Activated CD4-positive, alpha-beta T cell treated with anti-CD3 and anti-CD28 coated beads, Interleukin-2, amount 10 ng/mL, durations not matched to agents 7 days and 5 days (primary cell): ENCODE measurements at places on chromosomes 5 and 9.

DNA sequence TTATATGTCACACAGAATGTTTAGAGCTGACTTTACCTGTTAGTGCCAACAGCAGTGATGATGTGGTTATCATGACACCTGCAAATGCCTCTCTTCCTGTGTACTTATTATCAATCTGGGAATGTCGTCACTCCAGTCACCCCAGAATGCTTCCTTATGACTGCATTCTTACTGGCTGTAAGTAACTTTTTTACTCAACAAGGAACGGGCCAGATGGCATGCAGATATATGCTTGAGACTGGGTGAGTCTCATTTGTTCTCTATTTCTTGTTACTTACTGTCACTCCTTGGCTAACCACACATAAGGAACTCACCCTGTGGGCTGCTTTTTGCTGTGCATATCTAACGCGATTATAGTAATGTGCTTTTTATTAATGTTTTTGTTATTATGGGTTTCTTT is 385.5 kb upstream of the MEF2C start:
- no peak for DNase-seq

GRCh38 chr5:51961154-51961562 is 577.9 kb downstream of the ISL1 start:
- DNase-seq, result no peak

DNA sequence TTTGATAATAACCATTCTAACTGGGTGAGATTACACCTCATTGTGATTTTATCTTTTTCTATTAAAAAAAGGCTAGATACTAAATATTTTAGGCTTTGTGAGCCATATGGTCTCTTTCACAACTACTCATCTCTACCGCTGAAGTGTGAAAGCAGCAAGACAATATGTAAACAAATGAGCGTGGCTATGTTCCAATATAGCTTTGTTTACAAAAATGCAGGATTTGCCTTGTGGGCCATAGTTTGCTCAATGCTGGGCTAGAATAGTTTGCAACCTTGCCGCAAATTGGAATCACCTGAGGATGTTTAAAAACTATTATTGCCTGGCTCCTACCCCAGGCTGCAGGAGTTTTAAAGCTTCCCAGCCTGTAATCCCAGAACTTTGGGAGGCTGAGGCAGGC is 10.2 kb upstream of the GPR150 start:
- no peak for DNase-seq

DNA sequence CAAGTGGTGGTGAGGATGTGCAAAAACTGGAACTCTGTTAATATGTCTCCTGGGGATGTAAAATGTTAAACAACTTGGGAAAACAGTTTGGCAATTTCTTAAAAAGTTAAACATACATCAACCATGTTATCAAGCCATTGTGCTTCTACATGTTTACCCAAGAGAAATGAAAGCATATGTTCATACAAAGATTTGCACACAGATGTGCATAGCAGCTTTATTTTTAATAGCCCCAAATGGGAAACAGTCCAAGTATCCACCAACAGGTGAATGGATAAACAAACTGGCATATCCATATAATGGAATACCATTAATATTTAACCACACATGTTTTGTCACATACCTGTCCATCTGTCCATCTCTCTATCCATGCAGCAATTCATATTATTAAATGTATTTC is 6.2 kb downstream of the VPS13A start:
- DNase-seq, result no peak

DNA sequence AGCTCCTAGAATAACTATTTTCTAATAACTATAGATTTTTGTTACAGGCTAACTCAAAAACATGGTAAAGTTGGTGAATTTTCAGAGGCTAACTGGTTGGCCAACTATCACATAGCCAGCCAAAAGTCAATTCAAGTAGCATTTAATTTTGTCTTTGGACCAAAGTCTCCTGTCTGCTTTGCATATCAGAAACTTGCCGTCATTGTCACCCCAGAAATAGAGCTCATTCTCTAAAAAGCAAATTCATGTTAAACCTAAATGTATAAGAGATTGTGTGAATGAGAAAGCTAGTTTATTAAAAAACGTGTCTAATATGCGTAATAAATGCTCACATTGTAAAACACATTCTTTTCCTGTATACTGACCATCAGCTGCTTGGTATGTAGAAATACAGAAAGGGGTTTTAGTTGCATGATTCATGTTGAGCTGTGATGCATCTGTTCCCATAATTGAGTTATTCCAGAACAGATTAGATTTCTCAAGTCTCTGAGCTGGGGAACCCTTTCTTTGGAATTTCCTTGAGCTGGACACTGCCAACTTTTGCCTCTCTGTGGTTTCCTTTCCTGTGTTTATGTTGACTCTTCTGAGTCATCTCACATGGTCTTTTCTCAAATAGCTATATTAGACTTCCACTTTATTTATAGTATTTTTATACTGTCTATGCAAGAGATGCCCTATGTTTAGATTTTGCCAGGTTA is 7.3 kb downstream of the SRFBP1 start:
- DNase-seq, result no peak

DNA sequence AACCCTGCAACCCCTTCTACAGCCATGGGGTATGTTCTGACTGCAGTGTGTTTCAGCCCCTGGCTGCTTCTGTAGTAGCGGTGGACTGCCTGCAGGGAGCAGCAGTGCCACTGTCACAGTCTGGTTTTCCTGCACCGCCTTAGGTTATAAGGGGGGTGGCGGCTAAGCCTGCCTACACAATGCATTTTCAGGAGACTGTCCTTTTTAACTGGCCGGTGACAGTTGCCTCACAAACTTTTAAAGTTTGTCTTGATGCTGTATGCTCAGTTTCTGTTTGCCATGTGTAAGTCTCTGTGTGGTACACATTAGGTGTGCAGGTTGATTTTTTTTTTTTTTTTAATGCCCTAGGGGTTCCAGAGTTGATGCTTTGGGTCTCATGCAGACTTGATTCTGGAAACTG is 53.0 kb downstream of the NUP214 start:
- DNase-seq, result peak; percentile 85
